Omental fat pad (tissue), 4 donors: ENCODE measurements at places on chromosomes 7 and 10.

GRCh38 chr7:90244565-90244908 lies 437 bp upstream of the CFAP69 start:
- DNase-seq, result no peak

GRCh38 chr10:60908031-60908430 lies 36.0 kb downstream of the RHOBTB1 start:
- no peak for DNase-seq

GRCh38 chr7:16028636-16029035 lies 342.2 kb upstream of the MEOX2 start:
- no peak for DNase-seq

GRCh38 chr7:18225067-18225466 lies 197.4 kb upstream of the PRPS1L1 start:
- no peak for DNase-seq

GRCh38 chr7:36346260-36346831 lies 43.3 kb upstream of the ANLN start:
- DNase-seq, result no peak

- DNase-seq, result no peak
Measured at GRCh38 chr10:21030091-21030490, 133.0 kb upstream of the NEBL start.

GRCh38 chr10:58462863-58463507 lies 49.7 kb upstream of the BICC1 start:
- DNase-seq, result no peak

GRCh38 chr10:124860426-124860825 lies 58.8 kb downstream of the ABRAXAS2 start:
- DNase-seq, result no peak

- DNase-seq, result no peak
Measured at GRCh38 chr10:98956576-98957260, 278.9 kb downstream of the HPSE2 start.

- DNase-seq, result no peak
Measured at GRCh38 chr10:11068861-11069633, 51.4 kb downstream of the CELF2 start.

- no peak for DNase-seq
Measured at GRCh38 chr7:131532570-131533091, 23.8 kb downstream of the PODXL start.

GRCh38 chr10:100130831-100131230 lies 49.2 kb upstream of the CPN1 start:
- DNase-seq, result no peak

DNA sequence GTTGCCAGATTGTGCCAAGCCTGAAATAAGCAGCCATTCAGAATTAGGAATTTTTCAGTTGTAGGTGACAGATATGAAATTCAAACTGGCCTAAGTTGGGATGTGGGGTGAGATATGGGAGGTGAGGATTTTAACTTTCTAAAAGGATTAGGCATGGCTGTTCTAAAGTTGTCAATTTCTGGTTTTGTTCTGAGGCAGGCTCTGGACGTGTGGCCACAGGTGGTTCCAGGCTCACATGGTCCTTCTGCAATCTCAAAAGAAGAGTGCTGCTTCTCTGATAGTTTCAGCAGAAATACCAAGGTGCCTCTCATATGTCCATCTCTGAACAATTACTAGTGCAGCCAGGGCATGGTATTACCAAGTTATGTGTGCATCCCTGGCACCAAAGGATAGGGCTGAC lies 21.4 kb downstream of the EFCAB10 start:
- no peak for DNase-seq

- no peak for DNase-seq
Measured at GRCh38 chr7:30232391-30232790, 52.0 kb upstream of the ZNRF2 start.

GRCh38 chr10:97675222-97675621 lies 11.8 kb downstream of the AVPI1 start:
- DNase-seq, result no peak
